T-helper 2 cell (primary cell): ENCODE measurements at places on chromosomes 6 and 20.

DNA sequence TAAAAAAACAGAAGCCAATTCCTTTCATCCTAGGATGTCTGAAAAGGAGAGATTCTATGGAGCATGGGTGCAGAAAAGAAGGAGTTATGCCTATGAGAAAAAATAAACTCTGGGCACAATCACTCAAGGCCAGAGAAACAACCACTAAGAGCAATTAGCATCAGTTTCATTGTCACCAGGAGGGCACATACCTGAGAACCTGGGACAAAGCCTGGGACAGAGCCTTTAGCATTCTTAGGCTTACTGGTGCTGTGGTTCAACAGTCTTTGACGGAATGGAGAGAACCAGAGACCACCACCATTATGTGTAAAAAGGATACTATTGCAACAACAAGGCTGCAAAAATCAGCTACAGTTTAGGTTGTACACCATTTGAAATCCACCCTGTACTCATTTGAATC lies 29.4 kb upstream of the BCKDHB start:
- DNase-seq, result no peak

DNA sequence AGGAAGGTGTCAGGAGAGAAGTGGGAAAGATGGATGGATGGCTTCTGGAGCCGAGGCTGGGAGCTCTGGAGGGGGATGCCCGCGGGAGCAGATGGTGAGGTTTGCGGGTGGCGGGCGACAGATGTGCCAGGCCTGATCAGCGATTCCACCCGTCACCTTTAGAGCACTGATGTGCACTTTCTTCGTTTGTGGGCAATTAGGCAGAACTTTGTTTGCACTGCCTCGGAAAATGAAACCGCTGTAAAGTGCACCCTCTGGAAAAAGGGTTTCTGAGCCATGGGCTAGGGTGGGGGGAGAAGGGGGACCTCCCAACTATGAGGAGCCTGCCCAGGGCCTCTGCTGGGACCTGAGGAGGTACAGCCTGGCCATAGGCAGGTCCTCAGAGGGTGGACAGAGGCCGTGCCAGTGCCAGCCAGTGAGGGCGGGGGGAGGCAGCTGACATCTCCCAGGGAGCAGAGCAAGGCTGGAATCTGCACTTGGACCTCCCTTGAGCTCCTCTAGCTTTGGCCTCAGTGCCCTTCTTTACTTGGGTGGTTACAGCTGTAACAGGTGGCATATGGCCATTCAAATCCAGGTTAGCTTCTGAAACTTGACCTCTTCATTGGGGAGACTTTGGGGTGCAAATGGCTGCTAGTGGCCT lies 58.7 kb downstream of the CD40 start:
- DNase-seq, result no peak

DNA sequence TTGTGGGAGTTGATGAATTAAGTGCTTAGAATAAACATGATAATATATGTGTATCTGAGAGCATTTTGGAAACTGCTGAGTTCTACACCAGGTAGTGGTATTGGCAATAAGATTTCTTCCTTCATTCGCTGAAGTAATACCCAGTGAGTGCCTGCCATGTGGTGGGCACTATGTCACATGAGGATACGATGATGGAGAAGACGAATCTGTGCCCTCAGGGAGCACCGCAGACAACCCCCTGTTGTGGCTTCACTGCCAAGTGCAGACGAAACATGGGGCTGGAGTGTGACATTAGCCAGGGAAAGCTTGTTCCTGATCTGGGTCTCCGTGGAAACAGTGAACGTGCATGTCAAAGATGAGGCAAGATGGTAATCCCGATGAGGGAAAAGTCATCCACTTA lies 7.9 kb downstream of the ZNF76 start:
- no peak for DNase-seq

- DNase-seq, result no peak
Measured at GRCh38 chr6:30447237-30447636, 42.1 kb upstream of the HLA-E start.

DNA sequence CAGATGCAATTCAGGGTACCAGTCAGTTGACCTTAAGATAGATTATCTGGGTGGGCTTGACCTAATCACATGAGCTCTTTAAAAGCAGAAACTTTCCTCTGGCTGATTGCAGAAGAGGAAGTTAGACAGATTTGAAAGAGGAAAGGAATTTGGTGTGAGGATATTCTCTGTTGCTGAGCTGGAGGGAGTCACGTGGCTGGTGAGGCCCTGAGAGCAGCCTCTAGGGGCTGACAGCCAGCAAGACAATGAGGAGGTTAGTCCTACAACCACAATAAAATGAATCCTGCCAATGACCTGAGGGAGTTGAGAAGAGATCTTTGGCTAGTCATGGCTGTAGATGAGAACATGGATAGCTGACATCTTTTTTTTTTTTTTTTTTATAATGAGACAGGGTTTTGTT lies 87.0 kb upstream of the B3GAT2 start:
- DNase-seq, result no peak

DNA sequence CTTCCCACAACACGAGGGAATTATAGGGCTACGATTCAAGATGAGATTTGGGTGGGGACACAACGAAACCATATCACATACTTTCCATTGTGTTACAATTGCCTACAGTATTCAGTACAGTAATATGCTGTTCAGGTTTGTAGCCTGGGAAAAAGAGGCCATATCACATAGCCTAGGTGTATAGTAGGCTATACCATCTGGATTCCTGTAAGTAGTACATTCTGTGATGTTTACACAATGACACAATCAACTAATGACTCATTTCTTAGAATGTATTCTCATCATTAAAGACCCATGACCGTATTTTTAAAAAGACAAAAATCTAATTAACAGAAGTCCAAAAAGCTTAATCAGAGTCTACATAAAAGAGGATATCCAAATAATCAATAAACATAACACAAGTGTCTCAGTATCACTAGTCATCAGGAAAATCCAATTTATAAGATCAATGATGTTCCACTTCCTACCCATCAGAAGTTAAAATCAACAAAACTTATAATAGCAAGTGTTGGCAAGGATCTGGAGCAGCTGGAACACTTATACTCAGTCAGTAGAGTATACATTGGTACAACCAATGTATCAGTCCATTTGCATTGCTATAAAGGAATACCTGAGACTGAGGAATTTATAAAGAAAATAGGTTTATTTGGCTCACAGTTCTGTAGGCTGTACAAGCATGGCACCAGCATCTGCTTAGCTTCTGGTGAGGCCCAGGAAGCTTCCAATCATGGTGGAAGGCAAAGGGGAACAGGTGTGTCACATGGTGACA lies 215.9 kb downstream of the CLVS2 start:
- no peak for DNase-seq

DNA sequence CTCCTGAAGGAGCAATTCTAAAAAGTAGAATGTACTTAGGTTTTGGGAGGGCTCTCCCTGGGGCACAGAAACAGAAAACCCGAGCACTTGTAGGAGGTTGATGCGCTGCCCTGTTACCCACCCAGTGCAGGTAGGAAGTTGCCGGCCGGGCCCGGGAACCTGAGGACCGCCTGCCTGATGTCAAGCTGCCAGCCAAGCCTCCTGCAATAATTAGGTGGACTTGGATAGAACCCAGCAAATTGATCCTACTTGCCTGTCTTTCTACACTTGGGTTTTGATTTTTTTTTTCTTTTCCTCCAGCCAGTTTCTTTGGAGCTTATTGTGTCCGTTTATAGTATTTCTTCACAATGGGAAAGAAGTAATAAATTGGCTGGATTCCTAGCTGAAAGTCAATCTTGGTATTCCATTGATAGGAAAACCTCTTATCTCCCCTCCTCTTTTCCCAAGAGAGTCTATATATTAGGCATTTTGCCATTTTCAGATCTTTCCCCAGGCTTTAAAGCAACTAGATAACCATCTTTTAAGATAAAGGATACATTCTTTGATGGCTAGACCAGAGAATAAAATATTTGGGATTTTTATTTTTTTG lies 78.3 kb upstream of the FYN start:
- no peak for DNase-seq

DNA sequence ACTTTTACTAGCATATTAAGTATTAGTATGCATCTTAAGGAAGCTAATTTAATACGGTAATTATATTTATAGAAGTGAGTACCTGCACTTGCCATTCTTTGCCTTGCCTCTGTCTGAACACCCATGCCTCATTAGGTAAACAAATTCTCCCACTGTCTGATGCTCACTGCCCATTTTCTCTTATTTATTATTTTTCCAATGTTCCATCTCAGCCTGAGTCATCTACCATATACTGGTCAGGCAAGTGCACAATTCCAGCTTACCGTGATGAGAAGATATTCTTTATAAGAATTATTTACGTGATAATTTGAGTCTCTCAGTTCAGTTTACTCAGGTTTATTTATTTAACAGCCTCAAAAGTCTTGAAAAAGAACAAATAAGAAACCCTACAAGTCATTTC lies 619.2 kb upstream of the EYS start:
- DNase-seq, result no peak

DNA sequence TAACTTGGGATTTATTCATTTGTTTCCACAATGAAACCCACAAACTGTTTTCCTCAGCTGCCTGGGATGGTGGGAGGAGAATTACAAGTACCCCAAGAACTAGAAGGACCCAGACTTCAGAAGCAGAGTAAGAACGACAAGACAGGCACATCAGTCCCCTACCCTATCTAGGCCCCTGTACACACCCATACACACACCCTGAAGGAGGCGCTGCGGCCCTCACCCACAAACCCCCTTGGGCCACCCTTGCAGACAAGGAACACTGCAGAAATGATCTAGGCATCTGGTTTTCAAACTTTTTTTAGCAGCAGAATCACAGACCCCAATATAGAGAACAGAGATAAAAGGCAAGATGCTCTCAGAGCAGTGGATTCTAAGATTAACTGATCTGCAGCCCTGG lies 55.0 kb downstream of the TRERF1 start:
- DNase-seq, result no peak

- no peak for DNase-seq
Measured at GRCh38 chr6:39855356-39855995, 63.3 kb downstream of the DAAM2 start.

- no peak for DNase-seq
Measured at GRCh38 chr6:17159240-17159639, 57.4 kb downstream of the STMND1 start.

DNA sequence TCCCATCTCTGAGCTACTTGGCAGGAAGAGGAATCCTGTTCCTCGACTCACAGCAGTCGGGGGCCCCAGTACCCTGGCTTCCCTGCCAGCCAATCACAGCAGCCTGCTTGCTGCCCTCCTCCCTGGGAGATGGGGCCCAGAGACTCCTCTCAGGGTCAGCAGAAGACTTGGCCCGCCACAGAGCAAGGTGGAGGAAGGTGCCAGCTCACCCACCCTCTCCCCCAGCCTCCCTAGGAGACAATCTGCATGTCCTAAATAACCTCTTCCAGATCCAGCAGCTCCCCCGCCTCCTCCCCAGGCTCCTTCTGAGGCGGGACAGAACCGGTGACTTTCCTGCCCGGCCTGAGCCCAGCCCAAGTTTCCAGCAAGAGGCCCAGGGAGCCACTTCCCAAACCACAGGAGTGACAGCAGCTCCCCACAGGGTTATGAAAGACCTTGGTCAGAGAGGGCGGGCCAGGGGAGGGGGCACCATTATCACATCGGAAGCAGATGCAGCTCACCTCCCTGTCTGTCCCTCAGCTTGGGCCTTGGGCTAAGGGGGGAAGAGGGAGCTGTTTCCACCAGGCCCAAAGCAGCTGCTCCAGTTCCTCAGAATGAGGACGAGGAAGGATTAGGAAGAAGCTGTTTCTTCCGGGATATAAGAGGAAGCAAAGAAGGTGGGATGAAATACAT lies 2.3 kb downstream of the CCND3 start:
- peak; percentile 33 for DNase-seq

- DNase-seq, result no peak
Measured at GRCh38 chr6:31621991-31622390, 1.5 kb downstream of the PRRC2A start.

- no peak for DNase-seq
Measured at GRCh38 chr6:159701413-159701999, 8.5 kb upstream of the SOD2 start.
